ENCODE measurements at places on chromosomes 2 and 18.

- DNase-seq: no peak
Observed at GRCh38 chr18:47254341-47254939, 3.0 kb upstream of the SKOR2 start.

GRCh38 chr2:100907832-100908231, 87.9 kb downstream of the NPAS2 start:
- no peak for DNase-seq

GRCh38 chr2:236054125-236054524, 114.1 kb downstream of the GBX2 start:
- no peak for DNase-seq

DNA sequence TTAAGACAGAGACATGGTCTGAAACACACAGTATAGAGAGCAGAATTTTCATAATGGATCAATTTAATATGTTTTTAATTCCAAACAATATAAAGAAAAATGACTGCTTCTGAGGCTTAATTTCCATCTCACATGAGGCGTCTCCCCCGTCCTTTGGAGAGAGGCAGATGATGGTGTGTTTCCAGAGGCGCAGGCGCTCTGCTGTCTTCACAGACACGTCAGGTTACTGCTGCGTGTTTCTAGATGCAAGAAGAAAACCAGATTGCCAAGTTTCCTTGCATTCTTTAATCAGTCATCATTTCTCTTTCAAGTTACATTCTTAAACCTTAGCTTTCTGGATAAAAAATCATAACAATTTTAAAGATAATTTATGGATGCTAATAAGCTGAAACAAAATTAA, 160.2 kb downstream of the ATP9B start:
- no peak for DNase-seq

DNA sequence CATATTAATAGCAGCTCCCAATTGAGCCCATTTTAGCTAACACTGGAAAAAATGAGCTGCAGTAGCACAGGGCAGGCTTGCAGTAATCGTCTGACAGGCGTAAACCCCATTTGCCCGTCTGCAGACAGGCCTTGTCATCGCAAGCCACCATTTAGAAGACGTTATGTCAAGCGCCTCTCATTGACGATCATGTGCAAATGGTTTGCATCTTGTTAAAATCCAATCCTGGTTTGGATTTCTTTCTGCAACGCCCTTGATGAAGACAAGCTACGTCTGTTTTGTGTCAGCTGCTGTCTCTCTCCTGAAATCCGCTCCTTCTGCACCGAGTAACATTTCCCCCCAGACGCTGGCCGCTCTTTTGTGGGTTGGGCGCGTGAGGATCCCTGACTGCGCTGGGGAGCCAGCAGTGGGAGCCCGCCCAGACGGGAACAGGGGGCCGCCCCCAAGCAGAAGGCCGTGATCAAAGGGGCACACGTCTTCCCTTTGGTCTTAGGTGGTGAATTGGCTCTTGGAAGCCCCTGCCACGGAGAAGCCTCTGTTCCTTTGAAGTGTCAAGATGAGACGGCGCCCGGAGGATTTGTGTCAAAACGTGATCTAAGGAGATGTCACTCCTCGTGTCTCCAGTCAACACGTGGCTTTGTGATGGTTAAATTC, 84.2 kb upstream of the GPC1 start:
- DNase-seq: no peak

DNA sequence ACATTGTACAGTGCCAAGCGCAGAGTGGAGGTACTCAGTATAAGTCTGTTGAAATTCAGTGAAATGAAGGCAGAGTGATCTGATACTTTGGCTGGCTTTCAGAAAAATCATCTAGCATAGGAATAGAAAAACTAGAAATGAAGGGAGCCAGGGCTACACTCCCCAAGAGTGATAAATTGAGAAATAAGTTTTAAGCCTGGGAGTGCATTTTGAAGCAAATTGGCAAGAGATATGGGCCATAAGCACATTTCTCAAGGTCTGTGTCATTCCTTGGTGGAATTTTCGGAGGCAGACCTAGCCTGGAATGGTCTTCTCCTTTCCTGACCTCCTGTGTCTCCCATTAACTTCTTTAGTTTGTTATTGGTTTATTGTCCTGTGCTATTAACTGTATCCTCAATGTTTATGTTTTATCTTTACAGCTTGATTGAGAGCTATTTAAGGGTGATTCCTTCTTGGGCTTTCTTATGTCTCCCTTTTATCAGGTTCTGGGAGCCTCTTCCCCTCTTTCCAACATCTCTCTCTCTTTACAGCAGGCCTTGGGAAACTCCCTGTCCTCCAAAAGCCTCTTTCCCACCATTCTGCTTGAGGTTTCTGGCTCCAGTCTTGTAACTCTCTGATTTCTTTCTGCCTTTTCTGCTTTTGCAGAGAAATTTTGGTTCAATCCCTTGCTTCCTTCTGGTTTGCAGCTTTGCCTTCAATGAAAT, 649.5 kb downstream of the SLC4A3 start:
- no peak for DNase-seq

DNA sequence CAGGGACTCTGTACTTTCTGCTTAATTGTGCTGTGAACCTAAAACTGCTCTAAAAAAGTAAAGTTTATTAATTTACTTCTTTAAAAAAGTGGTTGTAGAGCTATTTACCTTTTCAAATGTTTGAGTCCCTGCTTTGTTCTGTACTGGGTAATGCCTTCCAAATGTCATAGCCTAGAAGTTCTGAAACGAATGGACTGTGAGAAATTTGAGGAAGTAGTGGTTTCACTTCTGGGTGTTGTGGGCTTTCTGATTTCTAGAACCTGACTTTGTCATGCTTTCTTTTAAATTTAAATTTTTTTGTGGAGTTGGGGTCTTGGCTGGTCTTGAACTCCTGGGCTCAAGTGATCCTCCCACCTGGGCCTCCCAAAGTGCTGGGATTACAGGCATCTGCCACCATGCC, 44.6 kb downstream of the SMAD4 start:
- no peak for DNase-seq

DNA sequence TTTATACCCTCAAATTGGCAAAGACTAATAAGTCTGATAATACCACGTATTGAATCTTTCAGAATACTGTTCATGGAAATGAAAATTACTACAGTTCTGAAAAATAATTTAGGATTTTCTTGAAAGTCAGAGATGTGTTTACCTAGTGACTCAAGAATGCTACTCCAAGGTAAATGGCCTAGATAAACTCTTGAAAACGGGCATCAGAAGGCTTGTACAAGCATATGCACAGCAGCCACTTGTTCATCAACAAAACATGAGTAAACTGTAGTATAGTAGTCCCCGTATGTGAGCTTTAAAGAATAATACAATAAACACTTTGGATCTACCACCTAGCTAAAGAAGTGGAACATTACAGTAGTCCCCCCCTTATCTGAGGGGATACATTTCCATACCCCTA, 157.5 kb downstream of the THADA start:
- DNase-seq: no peak

DNA sequence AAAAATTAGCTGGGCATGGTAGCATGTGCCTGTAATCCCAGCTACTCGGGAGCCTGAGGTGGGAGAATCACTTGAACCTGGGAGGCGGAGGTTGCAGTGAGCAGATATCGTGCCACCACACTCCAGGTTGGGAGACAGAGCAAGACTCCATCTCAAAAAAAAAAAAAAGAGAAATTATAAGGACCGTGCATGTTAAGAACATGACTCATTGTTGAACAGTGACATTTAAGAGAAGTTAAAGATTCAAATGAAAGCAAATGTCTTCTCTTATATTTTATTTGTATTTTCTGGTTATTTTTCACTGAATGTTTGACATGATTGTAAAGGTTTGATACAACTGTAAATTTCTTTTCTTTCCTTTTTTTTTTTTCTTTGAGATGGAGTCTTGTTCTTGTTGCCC, 69.6 kb downstream of the APLF start:
- DNase-seq: no peak

DNA sequence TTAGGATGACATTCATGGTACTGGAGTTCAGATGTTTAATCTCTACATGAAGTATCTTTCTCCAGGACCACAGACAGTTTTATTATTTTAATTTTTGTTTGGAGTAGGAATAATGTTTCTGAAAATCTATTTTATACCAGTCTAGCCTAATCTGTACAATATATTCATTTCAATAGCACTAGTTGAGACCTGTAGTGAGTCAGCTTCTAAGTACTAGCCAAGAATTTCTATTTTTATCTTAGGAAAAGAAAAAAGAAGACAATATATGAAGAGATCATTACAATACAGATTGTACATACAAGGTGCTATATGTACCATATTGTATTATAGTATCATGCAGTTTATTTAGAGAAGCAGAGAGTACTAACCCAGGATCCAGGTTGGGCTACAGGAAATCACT, 826.9 kb upstream of the PIK3C3 start:
- no peak for DNase-seq

- DNase-seq: no peak
Observed at GRCh38 chr2:204796581-204796980, 251.3 kb downstream of the PARD3B start.

DNA sequence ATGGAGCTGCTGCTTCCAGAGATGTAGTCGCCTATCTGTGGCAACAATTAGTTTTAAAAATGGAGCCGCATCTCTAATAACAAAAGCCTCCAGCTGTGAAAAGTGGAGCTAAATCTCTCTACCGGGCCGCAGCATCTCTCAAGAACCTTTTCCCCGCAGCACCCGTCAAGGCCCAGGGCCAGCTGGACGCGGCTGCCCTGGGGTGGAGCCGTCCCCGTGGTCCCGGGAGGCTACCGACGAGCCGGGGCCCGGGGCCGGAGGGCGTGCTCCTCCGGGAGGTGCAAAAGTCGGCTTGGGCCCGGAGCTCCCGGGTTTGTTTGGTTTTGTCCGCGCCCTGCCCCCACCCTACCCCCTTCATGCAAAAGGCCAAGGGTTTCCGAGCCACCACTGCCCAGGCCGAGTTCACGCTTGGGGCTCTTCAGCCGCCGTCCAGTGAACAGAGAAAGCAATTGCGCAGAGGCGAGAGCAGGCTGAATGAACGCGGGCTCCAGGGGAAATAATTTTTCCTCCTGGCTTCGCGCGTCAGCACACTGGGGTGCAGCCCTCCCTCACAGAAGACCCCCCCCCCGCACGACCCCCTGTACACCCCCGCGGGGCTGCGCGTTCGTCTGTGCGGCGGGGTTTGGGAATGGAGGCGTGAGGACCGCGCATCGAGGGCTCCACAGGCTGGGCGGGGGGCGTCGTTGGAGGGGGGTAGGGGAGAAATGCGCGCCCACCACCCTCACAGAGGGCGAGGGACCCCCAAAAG, 557 bp upstream of the GREB1L start:
- no peak for DNase-seq

DNA sequence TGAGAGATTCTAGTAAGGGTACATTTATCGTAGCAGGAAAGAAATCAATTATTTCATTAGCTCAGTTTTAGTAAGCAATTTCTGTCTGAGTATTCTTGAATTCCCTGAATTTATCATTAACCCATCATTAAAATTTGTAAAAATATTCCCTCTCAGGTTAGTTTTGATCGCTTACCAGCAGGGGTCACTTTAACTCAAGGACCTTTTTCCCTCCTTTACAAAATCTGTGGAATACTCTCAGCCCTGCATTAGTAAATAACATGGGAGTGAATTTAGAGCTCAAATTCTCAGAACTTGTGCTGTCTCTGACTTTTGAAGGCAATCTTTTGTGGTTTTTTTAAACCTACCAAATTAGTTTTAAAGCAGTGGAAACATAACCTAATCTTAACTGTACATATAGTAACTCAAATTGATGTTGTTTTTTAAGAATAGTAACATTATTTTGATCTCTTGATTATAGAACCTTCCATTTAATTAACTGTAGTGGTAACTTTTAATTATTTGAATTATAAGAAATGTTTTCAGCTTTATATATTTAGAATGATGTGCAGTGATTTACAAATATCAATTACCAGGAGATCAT, 97.2 kb downstream of the AGPS start:
- no peak for DNase-seq

DNA sequence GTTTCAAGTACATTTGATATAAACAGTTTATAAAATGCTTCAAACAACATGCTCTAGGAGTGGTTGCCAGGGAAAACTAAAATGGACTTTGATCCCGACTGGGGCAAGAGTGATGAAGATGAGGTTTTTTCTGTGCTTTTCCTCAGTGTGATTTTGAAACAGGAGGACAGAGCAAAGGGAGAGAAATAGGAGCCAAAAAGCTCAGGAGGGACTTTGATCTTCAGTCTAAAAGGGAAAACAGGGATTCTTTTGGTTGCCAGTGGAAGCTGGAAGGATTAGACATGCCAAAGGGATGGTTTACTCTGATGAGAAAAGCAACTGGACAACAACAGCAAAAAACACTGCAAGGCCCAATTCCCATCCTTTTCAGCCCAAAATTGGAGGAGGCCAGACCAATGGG, 95.5 kb downstream of the LTBP1 start:
- no peak for DNase-seq

- no peak for DNase-seq
Observed at GRCh38 chr18:60555625-60556024, 183.1 kb upstream of the MC4R start.

DNA sequence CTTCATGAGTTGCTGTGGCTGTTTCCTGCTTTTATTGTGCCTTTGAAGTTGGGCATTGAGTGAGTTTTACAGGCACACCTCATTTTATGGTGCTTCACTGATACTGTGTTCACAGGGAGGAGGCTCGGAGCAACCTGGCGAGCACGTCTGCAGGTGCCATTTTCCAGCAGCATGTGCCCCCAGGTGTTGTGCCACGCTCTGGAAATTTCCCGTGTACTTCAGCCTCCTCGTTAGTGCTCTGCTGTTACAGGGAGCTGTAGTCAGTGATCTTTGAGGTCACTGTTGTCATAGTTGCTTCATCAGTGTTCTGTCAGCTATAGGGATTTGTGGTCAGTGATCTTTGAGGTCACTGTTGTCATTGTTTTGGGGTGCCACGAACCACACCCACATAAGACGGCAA, 20.1 kb downstream of the CTDP1 start:
- no peak for DNase-seq

DNA sequence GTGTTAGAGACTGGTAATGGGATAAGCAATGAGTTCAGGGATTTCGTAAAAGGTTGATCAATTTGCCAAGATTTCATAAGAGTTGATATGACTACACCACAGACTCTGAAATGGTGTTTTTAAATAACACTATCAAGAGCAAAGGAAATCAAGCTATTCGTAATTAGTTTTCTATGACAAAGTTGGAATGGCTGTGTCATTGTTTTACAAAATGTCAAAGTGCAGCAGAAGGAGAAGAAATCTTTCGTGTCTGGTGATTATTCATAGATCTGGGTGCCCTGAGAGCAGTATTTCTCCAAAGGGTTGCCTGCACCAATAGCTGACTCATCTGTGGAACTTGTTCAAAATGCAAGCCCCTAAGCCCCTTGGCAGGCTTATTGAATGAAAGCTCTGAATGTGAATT, 70.1 kb downstream of the NABP1 start:
- no peak for DNase-seq

DNA sequence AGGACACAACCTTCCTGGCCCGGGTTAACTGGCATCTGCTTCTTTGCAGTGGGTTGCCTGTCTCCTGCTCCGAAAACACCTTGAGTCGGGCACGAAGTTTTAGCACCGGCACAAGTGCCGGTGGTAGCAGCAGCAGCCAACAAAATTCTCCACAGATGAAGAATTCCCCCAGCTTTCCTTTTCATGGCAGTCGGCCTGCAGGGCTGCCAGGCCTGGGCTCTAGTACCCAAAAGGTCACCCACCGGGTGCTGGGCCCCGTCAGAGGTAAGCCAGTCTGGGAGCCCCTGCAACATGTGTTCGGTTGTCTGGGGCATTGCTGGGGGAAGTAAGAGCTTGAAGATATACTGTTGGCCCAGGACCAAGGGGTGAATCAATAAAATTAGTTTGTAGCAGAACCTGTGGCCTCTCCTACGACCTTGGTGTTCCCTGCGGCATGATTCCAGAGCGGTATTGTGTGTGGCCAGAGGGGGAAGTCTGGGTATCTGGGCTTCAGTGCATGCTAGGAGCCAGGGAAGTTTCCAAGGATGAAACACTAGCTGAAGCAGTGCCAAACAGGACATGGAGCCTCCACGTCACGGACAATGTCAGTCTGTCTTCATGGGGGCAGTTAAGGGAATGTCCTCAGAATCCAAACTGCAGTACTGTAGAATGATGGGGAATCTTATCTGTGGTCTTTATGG, 7.8 kb downstream of the AGBL5 start:
- DNase-seq: no peak
